ENCODE measurements at places on chromosomes 3 and 15.

DNA sequence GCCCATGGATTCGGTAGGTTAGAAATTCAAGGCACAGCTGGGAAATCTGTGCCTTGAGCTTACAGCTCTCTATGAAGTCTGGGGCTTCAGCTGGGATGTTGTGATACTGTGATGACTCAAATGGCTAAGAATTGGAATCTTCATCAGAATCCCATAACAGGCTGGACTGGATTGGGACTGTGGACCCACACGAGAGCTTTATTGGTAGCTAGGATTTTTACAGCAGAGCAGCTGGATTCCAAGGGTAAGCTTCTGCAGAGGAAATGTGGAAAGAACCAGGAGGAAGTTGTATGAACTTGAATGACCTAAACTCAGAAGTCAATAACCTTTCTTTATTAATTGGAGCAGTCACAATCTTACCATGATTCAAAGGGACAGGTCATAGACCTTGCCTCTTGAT lies 1187.1 kb downstream of the ROBO1 start:
- DNase-seq = peak; percentile 30

DNA sequence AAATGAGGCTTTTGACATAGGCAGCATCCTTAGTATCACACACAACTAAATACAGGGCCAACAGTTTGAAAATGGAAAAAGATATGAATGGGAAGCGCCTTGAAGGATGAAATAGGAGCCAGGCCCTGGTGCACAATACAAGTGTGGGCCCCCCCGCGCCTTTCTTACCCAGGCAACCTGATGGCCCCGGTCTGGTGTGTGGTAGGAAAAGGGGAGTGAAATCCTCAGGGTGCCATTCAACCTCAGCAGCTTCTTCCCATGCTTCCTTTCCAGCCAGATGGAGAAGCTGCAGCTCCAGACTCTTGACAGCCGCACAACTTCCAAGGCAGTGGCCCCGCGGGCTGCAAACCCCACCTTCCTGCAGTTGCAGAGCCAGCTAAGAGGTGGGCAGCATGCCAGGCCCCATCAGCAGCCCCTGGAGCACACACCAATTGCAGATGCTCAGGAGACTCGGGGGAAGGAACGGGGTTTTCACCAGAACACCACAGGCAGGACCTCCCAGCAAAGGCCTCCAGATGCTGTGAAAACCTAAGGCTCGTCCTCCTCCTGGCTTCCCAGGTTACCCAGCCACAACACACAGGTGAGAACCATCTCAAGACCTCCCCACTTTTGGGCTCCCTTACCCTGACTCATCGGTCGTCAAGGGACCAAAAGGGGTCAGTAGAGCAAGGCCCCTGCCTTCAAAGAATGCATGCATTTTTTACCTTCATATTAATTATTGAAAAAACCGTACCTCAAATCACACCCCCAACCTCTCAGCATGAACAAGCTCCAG lies 101.6 kb downstream of the CPN2 start:
- DNase-seq = peak; percentile 89

GRCh38 chr3:190167936-190168680 lies 47.4 kb upstream of the P3H2 start:
- no peak for DNase-seq

DNA sequence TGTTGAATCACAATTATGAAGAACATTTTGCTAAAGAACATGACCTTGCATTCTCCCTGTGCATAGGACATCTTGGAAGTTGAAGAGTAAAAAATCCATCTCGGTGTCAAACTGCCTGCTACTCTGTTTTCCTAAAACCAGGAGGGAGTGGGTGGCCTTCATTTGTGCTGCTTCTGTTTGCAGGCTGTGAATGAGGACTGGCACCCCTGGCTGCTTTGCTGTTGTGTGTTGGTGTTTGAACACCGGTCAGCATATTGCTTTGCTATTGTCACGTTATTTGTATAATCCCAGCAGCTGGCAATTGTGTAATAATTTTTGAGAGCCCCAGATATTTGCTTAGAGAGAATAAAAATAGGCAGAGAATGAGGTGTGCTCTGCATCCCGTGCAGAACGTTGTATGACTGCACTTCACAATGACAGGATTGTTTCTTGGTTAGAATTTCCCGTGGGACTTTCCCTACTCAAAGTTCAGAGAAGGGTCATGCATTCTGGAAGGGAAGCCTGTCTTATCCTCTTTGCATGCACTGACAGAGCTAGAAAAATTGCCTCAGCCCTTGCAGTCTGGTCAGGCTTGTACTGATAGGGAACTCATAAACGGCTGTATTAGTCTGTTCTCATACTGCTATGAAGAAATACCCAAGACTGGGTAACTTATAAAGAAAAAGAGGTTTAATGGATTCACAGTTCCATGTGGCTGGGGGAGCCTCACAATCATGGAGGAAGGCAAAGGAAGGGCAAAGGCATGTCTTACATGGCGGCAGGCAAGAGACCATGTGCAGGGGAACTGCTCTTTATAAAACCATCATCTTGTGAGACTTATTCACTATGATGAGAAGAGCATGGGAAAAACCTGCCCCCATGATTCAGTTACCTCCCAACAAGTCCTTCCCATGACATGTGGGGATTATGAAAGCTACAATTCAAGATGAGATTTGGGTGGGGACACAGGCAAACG lies 16.3 kb downstream of the SV2B start:
- peak; percentile 25 for DNase-seq

GRCh38 chr3:149765762-149766334 lies 13.6 kb upstream of the COMMD2 start:
- DNase-seq = no peak

DNA sequence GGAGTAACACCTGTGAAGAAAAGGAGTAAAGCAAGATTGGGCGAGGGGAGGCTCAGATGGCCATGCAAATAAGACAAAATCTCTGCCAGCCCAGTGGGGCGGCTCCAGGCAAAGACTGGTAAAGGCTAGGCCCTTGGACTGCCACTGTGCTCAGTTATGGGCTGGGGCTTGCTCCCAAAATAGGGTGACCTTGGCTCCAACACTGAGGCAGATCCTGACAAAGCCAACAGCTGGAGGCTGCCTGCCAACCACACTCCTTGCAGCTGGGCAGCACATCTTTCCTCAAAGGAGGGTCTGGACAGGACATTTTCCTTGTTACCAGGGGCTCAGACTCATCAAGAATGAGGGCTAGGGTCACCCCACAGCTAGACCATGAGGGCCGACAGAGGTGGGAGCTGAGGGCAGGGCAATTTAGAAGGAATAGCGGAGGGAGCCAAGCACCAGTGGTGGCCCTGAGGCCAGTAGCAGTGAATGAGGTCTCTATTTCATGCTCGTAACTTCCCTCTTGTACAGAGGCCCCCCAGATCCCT lies 86.1 kb downstream of the CHRD start:
- no peak for DNase-seq

All from muscle of back (tissue), 13 donors.